Foreskin fibroblast (primary cell): ENCODE measurements at places on chromosomes 12 and 14.

- no peak for DNase-seq
Observed at GRCh38 chr14:57634335-57634734, 140.7 kb upstream of the CCDC198 start.

GRCh38 chr14:89247457-89248122, 169.4 kb downstream of the FOXN3 start:
- no peak for DNase-seq

DNA sequence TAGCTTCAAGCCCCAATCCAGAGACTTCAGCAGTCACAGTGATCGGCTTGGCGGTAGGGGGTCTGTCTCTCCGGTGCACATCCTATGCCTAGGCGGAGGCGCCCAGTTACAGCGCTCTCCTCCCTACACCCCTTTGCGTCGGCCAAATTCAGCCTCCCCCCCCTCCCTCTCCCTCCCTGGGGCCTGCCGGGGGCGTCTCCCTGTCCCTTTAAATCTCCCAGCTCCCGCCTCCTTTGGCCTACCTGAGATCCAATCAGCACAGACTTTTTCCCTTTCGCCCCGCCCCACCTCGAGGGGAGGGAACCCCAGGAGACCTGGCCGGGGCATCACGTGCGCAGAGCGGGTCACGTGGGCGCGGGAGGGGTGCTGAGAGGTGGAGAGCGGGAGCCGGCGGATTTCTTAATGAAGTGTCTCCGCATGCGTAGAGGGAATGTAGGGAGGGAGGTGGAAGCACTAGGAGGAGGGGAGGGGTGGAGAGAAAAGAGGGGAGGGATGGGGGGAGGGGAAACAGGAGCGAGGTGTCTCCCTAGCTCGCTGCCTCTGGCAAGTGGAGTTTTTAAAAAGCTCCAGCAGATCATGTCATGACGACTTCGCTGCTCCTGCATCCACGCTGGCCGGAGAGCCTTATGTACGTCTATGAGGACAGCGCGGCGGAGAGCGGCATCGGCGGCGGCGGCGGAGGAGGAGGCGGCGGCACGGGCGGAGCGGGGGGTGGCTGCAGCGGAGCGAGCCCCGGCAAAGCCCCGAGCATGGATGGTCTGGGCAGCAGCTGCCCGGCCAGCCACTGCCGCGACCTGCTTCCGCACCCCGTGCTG, at the start of gene HOXC13:
Gene HOXC13, plus strand, starts transcription at position 506 of the 815 bp plus-strand sequence. Its CDS starts 76 bp downstream, at position 582.
- DNase-seq: peak; percentile 96

DNA sequence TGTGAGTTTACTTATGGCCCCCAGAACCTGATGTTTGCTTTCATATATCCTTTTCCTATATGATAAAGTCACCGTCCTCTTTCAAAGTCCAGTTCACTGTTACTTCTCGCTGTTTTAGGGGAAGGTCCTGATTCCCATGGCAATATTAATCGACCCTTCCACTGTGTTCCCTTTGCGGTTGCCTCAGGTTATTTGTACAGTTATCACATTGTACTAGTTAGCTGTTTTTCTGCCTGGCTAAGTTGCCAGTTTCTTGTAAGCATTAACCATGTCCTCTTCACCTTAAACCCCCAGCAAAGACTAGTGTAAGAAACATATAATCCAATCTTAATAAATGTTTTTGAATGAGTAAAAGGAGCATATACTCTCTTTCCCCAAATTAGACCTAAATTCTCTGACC, 115.0 kb upstream of the PPFIA2 start:
- DNase-seq: no peak

GRCh38 chr12:109098651-109099050, 1.3 kb downstream of the UNG start:
- DNase-seq: peak; percentile 35

- no peak for DNase-seq
Observed at GRCh38 chr14:81963846-81964245, 430.2 kb upstream of the SEL1L start.

- peak; percentile 56 for DNase-seq
Observed at GRCh38 chr12:88763536-88764100, 183.3 kb upstream of the KITLG start.

DNA sequence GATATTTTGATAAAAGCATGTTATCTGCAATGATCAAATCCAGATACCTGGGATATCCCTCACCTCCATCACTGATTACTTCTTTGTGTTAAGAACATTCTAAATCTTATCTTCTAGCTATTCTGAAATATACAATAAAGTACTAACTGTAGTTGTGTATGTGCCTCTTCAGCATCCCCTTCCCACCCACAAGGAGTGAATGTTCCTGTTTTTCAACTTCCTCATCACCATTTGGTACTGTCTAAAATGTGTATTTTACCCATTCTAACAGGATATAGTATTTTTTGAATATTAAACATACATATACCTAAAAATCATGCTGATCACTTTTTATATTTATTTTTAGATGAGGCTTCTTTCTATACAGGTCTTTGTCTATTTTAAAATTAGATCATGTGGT, 1252.6 kb downstream of the TMEM121 start:
- no peak for DNase-seq

- no peak for DNase-seq
Observed at GRCh38 chr12:57095440-57095839, 6.5 kb downstream of the NAB2 start.

- peak; percentile 24 for DNase-seq
Observed at GRCh38 chr12:121709478-121709961, 3.0 kb upstream of the TMEM120B start.

DNA sequence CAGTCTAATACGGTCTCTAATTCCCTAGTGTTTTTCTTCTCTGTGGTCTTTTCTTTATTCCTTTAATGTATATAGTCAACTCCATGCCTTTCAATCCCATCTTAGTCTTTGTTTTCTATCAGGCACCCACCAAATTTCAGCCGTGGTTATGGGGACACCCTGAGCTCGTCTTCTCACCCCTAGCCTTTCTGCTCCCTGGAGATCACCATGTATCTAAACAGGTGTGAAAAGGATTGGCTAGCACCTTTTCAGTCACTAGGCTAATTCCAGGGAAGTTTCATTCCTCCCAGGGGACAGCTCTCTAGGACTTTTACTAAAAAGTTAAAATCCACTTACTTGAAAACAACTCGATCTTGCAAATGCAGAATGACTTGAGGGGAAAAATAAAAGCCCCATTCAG, 291.3 kb downstream of the ETNK1 start:
- no peak for DNase-seq

DNA sequence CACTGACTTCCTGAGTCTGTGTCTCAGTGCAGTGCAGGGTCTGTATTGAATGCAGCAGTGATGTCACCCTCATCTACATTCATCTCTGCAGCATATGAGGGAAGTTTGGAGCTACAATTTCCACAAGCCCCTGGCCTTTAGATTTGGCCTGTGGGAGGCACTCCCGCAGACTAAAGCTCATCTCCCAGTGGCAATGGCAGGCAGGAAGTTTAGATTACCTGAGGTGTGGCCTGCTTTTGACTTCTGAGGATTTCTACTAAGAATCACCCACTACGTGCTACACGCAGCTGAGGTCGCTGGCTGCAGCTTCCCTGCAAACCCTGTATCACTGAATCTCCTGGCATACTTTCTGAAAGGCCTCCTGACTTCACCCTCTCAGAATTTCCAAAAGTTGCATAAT, 202.2 kb upstream of the PRKD1 start:
- no peak for DNase-seq

DNA sequence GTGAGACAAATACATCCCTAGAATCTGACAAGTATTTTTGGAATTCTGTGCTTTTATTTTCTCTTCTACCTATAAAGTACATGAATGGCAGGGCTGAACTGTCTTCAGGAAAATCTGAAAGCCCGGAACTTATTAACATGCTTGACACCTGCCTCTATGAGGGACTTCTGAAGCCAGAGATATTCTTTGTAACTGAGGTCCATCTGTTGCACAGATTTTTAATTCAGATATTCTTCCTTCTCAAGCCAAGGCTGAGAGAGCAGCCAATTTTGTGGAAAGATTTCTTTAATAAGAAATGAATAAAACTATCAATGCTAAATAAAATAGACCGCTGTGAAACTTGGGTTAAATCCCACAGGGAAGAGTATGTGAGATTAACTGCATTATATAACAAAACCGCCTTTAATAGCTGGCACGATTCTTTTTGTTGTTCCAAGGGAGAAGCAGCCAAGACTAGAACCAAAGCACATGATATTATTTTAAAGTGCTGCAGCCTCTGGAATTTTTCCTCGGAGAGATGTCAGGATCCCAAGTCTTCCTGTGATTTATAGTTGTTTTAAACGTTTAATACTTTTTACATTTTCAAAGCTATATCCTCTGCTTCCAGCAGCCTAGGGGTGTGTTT, 148.9 kb downstream of the CRADD start:
- peak; percentile 50 for DNase-seq

- DNase-seq: no peak
Observed at GRCh38 chr12:102950950-102951619, 6.4 kb upstream of the ASCL1 start.
